ENCODE measurements at places on chromosomes 3 and 15. TPM values are rescaled to one million over a fixed set of nuclear protein-coding genes. Genes with fewer than 3 reads are reported as not detected.

- peak; percentile 96 for DNase-seq
Measured at GRCh38 chr3:66038726-66039589, at the start of gene MAGI1. TSS of gene MAGI1 (minus strand) at chr3:66038918. CDS start at chr3:66038308, 610 bp downstream.

- DNase-seq: no peak
Measured at GRCh38 chr3:167783781-167784180, 48.3 kb downstream of the SERPINI1 start.

DNA sequence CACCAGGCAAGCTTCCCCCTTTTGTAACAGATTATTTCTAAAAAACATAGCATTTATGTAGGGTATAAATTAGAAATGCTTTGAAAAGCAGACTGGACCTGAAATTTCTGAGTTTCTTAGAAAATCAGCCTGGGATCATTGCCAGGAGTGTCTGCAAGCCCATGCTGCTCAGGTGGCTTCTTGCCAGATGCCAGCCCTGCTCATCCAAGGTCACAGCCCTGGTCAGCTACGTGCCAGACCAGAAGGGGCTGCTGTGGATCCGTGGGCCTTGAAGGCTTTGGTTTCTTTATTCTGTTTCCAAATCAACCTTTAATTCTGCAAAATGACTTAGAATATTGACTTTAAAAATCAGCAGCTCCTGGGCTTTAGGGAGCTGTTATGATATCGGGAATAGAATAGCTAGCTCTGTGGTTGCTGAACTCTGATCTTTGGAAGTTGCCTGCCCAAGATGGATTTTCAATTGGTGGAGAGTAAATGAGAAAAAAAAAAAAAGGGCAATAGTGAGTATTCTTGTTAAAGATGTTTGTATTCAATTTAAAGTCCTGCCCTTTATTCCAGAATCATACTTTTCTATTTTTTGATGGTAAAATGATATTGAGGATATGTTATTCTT is 370.1 kb upstream of the ONECUT1 start:
- DNase-seq: no peak

- peak; percentile 21 for DNase-seq
Measured at GRCh38 chr15:31266712-31267111, 59.9 kb upstream of the KLF13 start.

DNA sequence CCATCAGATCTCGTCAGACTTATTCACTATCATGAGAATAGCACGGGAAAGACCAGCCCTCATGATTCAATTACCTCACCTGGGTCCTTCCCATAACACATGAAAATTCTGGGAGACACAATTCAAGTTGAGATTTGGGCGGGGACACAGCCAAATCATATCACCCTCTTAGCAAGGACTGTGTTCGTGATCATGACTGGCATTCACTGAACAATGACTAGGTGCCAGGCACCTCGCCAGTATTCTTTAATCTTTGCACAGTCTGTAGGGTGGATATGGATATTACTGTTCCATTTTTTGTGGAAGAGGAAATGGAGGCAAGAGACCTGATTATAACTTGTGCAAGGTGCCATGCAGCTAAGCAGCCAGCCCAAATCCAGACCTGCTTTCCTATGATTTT is 77.5 kb downstream of the IGF1R start:
- DNase-seq: no peak

Gene CCR8
- 0.64 TPM for total RNA-seq

DNA sequence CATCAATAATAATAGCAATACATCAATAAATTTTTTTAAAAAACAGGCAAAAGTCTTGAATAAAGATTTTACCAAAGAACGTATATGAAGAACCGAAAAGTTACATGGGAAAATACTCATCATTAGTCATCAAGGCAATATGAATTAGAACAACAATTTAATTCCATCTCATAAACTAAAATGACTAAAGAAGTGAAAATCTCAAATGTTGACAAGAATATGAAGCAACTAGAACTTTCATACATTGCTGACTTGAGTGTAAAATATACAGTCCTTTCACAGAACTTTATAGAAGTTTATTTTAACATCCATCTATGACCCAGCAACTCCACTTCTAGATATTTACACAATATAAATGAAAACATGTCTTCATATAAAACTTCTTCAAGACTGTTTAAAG is 35.3 kb upstream of the ABHD10 start:
- no peak for DNase-seq

DNA sequence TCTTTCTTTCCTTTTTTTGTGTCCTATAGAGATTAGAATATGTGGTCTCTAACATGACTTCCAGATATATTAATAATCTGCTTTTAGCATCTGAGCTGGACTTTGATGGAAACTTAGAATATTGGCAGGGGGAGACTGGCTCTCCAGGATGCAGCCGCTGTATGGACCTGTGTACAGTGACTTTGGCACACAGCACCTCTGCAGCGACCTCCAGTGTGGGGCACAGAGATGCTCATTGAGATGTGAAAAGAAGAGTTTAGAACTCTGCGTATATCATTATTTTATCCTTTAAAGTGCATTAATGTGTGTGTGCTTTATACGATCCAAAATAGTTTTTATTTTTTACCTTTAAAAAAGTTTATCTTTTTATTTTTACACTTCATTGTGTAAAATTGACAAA is 18.3 kb downstream of the CFAP161 start:
- DNase-seq: no peak

DNA sequence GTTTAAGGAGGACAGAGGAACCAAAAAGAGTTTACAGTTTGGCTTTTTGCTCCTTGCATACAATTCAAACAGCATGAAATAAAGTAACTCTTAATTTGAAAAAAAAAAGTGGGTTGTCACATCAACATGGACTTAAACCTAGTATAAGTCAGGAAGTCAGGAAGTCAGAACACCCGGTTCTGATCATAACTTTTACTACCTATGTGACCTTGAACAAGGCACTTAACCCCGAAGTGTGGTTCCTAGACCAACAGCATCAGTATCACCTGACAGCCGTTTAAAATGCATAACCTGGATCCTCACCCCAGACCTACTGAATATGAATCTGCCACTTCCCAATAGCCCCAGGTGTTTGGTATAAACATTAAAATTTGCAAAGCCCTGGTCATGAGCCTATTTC is 18.7 kb downstream of the LYSMD2 start:
- DNase-seq: no peak

DNA sequence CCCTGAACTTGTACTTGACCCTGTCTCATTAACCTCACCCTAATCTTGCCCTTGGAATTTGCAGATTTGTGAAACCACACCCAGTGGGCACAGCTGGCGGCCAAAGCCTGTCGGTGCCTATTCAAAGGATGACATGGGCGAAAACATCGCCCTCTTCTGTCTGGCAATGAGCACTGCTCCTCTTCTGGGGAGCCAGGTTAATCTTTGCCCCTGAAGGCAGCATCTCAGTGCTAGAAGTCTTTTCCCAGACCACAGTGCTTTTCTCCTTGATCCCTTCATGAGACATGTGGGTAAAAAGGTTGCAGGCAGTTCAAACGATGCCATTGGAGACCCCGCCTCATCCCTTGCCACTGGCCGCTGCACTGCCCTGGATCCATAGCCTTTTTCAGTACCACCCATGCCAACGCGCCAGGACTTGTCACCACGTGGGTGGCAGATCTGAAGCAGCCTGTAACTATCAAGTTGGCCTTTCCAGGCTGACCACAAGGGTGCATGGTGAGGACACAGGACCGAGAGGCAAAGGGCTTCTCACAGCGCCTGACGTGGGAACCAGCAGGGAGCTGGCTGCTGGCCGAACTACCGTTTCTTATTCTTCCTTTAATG is 6.5 kb upstream of the DNASE1L3 start:
- peak; percentile 89 for DNase-seq

- DNase-seq: peak; percentile 52
Measured at GRCh38 chr3:190086191-190086590, 34.5 kb downstream of the P3H2 start.

Data from H9 (cell line).